Caco-2 (cell line): ENCODE measurements at places on chromosomes 16 and 17. TPM values are rescaled to one million over a fixed set of nuclear protein-coding genes. Genes with fewer than 3 reads are reported as not detected.

DNA sequence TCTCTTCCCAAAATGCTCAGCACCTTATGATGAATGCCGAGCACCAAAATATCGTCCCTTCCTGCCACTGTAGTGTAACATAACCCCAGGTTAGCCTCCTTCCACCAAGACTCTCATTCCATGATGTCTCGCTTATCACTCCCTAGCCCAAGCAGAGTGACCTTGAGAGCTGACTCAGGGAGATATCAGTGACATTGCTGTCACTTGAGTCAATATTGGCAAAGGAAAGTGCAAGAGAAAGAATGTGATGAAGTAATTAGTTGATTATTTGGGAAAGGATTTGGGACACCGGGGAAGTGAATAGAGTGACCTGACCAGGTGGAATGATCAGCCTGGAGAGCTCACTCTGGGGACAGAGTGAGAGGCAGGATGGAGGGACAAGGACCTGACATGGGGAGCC is 2.6 kb upstream of the ANKFN1 start:
- DNase-seq = peak; percentile 74

- no peak for DNase-seq
Measured at GRCh38 chr17:79837888-79838521, 1.2 kb downstream of the CBX4 start.

DNA sequence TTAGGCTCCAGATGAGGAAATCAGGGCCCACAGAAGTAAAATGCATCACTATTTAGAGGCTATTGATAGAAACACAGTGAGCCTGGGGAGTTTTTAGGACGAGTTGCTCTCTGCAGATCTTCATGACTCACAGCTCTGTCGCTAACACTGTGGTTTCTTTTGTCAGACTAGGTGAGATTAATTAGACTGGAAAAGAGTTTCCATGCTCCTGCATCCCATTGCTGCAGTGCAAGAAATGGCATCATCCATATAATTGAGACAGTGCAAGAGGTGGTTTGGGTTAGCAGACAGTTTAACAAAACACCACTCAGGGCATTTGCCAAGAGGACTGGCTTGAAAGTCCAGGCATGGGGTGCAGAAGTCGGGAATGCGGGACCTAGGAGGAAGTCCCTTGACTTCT is 198.8 kb upstream of the CACNG5 start:
- DNase-seq = no peak

DNA sequence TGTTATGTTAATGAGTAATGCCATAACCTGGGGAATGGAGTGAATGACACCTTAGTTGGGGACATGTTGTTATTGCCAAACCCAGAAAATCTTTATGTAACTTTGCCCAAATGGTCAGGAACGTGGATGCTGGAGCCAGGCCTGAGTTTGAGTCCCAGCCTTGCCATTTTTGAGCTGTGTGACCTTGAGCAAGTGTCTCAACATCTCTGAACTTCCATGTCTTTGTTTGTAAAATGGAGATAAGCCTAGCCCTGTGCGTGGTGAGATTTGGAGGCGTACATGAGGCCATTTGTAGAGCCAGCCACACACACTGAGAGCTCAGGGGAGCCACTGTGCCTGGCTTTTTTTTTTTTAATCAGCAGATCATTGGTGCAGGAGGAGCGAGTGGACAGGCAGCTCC is 247.3 kb downstream of the FOXL1 start:
- DNase-seq = no peak

- no peak for DNase-seq
Measured at GRCh38 chr16:24035127-24035842, 199.5 kb downstream of the PRKCB start.

GRCh38 chr17:39173080-39173479 is 7.1 kb upstream of the ARL5C start:
- DNase-seq = no peak

DNA sequence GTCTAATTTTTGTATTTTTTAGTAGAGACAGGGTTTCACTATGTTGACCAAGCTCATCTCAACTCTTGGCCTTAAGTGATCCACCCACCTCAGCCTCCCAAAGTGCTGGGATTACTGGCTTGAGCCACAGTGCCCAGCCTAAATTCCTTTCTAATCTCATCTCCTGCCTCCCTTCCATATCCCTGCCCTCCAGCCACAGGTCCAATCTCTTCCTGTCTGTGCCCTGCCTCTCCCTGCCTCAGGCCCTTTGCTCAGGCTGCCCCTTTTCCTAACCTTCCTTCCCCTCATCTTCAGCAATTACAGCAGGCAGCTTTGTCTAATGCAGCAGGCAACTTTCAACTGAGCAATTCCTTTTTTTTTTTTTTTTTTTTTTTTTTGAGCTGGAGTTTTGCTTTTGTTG is 46.8 kb downstream of the CFAP20 start:
- DNase-seq = no peak

DNA sequence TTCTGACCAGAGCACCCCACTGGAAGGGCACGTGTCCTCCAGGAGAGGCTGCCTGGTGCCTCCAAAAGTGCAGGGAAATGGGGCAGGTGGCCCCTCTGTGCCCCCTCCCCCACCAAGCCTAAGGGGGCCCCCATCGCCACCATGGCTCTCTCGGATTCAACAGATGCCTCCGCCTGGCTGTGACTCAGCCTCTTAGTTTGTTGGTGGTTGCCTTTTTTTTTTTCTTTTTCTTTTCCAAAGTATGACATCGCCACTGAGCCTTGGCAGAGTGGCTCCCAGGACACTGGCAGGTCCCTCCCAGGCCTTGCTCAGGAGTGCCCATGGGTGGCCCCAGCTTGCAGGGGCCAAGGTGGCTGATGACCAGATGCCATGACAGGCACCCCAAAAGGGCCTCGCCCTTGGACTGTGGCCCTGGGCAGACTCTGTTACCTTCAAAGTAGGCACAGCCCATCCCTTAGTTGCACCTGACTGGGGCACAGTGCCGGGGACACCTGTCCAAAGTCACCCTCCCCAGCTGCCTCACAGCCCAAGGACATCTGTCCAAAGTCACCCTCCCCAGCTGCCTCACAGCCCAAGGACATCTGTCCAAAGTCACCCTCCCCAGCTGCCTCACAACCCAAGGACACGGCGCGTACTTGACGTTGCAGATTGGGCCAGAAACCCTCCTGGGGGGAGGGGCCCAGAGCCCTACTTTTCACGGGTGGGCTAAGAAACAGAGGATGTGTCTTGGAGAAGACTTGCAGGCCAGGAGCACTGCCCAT is 29.6 kb downstream of the NPTX1 start:
- DNase-seq = no peak

DNA sequence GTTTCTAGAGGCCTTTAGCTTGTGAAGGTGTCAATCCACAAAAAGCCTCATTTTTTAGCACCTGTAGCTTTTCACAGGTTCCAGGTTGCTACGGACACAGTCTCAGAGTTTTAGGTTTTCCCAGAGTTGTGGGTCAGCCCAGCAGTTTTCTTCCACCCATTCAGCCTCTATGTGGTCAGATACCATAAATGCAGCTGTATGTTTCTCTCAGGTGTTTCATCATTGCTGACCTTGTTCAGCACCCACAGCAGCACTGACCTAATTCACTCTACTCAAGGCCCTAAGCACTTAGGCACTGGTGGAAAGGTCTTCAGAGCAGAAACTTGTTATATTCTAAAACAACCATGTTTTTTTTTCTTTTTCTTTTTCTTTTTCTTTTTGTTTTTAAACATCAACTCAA is 15.0 kb upstream of the SPACA3 start:
- no peak for DNase-seq

- no peak for DNase-seq
Measured at GRCh38 chr16:87562201-87562600, 40.1 kb upstream of the JPH3 start.

DNA sequence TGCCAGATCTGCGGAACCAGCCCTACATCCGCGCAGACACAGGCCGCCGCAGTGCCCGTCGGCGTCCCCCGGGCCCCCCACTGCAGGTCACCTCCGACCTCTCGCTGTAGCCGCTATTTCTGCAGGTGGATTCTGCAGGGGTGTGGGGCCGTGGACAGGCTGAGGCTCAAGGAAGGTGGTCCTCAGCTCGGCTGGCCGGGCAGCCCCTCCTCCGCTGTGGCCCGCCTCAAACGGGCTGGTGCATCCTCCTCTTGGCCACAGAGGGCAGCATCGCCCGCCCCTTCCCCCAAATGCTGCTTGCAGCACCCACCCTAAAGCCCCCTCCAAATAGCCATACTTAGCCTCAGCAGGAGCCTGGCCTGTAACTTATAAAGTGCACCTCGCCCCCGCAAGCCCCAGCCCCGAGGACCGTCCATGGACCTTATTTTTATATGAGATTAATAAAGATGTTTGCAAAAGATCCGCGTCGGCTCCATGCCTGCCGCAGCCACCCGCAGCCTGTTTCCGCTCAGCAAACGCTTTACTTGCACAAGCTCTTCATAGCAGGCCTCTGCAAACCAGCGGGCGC is 14.9 kb downstream of the SPATA32 start:
- peak; percentile 69 for DNase-seq

GRCh38 chr16:67694611-67695010 is 24.5 kb downstream of the GFOD2 start:
- DNase-seq = no peak

DNA sequence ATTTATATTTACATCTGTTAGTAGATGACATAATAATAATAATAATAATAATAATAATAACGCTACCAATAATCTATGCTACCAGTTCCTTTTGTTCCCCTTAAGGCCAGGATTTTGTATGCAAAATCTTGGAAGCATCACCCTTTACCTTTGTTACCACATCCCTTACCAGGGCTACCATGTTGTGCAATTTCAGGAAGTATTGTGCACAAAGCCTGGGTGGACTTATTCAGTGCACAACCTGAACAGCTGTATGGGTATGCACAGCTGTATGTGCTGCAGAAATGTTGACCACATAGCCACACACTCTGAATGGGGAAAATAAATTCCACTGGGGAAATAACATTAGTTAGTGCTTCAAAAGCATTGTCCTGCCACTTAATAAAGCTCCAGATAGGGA is 19.9 kb upstream of the CALB2 start:
- DNase-seq = no peak

DNA sequence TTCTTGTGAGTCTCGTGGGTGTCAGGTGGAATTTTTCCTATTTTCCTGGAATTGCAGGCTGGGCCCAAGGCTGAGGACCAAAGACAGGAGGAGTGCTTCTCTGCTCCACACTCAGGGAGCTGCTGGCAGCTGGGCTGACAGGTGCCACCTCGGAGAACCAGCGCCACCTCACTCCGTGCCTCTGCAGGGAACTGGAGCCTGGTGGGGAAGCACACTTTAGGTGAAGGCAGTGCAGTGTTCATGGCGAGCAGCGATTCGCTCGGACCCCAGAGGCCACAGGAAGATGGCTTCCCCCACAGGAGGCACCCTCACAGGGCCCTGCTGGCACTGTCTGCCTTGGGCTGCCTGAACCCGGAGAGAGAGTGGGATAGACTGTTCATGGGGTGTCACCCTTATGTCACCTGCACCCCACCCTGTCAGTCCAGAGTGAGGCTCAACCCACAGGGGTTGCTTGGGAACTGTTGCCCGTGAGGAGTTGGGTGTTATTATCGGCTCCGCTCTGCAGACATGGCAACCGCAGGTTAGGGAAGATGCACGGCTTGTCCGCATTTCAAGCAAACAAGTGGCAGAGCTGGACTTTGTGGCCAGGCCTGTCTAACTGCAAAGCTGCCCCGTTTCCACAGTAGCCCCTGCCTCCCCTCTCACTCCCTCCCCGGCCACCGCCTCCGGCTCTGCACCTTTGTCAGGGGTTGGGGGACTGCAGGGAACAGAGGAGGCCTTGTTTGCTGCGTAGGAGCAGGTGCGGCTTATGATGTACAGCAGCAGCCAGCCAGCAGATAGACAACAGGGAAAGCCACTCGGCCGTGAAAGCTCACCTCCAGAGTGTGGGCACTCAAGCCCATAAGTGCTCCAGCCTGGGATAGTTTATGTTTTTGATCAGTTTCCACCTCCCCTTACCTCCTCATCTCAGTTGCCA is 15.5 kb downstream of the TBC1D24 start:
- DNase-seq = no peak

- DNase-seq = no peak
Measured at GRCh38 chr16:2026461-2027023, at the start of gene NHERF2. Gene NHERF2, plus strand, starts transcription at chr16:2026902. Its CDS starts 104 bp downstream, at chr16:2027006.

DNA sequence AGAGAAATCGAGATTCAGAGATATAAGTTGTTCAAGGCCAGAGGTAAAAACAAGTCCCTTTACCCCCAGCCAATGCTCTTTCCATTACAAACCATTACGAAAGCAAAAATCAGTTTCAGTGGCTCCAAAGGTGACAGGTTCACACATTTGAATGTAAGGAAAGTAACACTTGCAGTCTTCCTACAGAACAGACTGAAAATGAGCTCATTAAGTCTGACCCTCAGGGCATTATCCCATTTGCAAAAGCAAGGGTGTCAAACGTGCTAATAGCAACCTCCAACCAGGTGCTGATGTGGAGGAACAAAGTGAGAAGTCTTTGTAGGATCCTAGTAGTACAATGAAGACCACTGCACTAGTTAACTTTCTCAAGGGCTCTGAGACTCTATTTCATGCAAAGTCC is 65.2 kb downstream of the XPO6 start:
- DNase-seq = no peak

DNA sequence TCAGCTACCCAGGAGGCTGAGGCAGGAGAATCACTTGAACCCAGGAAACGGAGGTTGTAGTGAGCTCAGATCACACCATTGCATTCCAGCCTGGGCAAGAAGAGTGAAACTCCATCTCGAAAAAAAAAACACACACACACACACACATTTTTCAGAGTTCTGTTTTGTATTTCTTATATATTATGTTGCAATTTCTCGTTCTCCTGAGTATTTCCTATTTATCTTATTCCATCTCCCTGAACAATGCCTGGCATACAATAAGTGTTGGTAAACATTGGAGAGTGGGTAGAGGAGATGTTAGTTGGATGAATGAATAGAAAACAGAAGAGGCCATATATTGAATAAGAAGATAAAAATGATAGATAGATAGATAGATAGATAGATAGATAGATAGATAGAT is 167.8 kb upstream of the CDH5 start:
- no peak for DNase-seq

GRCh38 chr16:20385844-20386832 is 18.4 kb downstream of the PDILT start:
- DNase-seq = peak; percentile 62

DNA sequence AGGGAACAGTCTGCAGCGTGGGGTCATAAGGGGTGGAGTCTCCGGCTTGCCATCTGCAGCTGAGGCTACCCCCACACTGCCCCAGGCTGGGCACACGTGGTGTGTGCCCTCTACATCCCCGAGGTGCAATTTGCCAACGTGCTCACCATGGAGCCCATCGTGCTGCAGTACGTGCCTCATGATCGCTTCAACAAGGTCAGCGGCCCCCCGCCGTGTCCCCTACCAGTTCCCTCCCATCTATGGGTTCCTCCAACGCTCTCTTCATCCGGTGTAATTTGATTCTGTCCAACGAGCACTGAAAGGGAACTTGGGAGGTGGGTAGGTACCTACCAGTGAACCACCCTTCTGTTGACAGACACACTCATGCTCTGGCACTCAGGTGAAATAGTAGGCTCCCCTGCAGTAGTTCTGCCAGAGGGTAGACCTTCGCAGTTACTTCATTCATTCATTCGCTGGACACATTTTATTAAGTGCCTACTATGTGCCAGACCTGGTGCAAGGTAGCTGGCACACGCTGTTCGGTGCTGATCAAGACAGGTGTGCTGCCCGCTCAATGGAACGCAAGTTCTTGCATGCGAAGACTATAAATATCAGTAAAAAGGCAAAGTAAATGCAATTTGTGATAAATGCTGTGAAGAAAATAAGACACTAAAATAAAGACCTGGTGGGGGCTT is 2.7 kb downstream of the MLLT6 start:
- DNase-seq = no peak

GRCh38 chr17:77890771-77891170 is 67.7 kb upstream of the TNRC6C start:
- DNase-seq = no peak

Gene EVPL
- 0.16 and 0.46 TPM in 2 replicates for total RNA-seq

Gene GAS7
- total RNA-seq = 0.23 and 0.34 TPM in 2 replicates

Gene GP1BA
- not detected in 2 replicates for total RNA-seq

Gene C16orf89
- total RNA-seq = not detected in 2 replicates

Gene DNAAF8
- 0.54 TPM in 1 of 2 replicates, not detected in the other for total RNA-seq

Gene SLC46A1
- total RNA-seq = 114 and 128 TPM in 2 replicates
